ENCODE measurements at places on chromosomes 7 and 10.

- no peak for DNase-seq
These were observed 137.0 kb downstream of the NEUROD6 start for GRCh38 chr7:31203551-31203950.

DNA sequence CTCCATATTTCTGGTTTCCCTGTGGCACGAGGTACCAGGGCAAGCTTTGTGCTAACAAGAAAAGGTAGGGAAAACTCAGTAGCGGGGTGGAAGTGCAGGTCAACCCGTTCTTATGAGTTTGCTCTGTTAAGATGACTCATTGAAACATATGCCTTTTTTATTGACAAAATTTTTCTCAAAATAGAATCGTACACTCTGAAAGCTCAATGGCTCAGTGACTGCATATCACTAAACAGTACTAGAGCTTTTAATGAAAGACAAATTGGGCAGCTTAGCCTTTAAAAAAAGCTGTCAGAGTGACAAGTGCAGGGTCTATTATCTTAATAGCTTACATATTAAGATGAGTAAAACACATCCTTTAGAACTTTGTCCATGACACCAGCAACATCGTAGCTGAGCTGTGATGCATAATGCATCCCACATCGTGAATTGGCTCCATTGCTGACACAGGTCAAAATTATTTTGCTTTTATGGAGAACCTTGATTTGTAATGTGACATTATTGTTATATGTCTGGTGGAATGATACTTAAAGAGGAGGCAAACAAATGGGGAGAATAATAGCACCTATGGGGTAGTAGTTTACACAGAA is 264.4 kb downstream of the ETV1 start:
- no peak for DNase-seq

- DNase-seq = peak; percentile 51
These were observed 51.1 kb upstream of the IL6 start for GRCh38 chr7:22675917-22676343.

GRCh38 chr7:99111591-99111990 is 32.3 kb downstream of the SMURF1 start:
- no peak for DNase-seq

DNA sequence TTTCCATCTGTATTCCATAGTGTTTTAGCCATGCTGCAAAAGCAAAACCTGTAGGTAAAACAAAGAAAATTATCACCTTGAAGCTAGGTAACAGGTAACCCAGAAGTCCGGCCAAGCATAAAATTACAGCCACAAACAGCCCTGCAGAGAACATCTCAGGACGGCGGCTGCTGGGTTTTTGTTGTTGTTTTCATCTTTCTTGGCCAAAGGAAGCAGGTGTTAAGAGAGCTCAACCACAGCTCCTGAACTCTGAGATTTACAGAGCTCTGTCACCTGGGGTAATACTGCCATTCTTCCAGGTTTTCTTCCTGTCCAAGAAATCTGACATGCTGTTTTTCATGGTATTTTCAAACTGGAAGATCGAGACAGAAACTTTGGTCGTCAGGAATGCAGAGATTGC is 847 bp upstream of the SCIN start:
- no peak for DNase-seq

- no peak for DNase-seq
These were observed 65.0 kb downstream of the PIP4K2A start for GRCh38 chr10:22649390-22649841.

DNA sequence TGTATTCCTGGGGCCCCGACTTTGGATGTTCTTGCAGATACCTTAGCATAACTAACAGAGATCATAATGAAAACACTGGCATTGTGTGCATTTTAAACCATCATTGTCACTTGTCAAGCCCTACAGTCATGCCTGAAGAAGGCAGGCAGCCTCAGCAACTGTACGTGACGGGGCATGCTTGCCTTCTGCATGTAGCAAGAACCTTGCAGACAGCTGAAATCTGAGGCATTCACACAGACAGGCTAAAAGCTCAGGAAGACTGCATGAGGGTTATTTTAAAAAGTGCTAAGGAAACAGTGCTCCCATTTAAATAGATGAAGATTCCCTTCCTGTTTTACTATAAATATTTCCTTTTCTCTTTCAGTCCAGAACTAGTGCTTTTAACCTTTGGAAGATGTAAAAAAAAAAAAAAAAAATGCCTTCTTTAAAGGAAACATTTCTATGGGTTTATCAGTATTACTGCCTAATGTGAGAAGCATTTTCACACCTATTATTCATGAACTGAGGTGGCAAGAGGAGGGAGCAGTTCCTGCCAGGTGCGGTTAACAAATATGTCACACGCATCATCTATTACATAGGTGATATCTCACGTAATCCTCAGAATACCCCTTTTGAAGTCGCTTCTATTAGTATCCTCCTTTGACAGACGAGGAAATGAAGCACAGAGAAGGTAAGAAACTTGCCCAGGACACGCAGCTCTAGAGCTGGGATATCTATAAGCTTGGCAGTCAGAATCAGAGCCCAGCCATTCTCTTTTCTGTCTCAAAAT is 88.1 kb downstream of the PRKCQ start:
- no peak for DNase-seq

DNA sequence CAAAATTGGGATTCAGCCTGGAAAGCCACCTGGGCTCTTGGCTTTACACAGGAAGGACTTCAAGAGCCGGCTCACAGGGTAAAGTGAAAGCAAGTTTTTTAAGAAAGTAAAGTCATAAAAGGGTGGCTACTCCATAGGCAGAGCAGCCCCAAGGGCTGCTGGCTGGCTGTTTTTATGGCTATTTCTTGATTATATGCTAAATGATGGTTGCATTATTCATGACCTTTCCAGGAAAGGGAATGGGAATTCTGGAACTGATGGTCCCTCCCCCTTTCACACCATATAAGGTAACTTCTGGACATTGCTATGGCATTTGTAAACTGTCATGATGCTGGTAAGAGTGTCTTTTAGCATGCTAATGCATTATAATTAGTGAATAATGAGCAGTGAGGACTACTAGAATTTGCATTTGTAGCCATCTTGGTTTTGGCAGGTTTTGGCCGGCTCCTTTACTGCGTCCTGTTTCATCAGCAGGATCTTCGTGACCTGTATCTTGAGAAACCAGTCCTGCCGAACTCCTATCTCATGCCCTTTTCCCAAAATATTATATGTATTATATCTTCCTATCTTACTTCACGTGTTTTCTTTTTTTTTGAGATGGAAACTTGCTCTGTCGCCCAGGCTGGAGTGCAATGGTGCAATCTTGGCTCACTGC is 80.5 kb downstream of the HECW1 start:
- DNase-seq = no peak

DNA sequence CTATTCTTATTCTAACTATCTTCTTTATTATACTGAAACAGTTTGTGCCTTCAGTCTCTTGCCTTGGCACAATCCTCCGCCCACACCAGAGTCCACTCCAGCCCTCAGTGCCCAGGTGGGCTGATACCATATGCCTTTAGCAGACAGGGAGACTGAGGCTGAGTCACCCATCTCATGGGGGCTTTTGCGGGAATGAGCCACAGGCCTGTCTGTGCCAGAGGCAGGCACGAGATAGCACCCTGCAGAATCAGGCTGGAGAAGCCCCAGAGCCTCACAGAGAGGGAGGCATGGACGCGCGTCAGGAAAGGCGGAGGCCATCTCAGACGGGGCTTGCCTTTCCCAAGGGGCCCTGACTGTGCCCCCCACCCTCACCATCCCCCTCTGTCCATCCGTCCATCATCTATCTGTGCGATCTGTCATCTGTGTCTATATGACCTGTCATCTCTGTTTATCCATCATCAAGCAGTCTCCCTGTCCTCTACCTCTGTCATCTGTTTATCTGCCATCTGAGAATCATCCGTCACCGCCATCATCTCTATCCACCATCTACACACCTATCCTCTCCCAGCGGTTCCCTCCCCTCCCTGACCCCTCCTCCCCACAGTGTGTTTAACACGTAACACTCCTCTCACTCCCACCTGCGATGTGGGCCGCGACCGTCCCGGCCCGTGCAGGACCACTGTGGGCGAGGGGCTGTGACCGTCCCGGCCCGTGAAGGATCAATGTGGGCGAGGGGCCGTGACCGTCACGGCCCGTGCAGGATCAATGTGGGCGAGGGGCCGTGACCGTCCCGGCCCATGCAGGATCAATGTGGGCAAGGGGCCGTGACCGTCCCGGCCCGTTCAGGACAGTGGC is 7.3 kb upstream of the ADAP1 start:
- no peak for DNase-seq

DNA sequence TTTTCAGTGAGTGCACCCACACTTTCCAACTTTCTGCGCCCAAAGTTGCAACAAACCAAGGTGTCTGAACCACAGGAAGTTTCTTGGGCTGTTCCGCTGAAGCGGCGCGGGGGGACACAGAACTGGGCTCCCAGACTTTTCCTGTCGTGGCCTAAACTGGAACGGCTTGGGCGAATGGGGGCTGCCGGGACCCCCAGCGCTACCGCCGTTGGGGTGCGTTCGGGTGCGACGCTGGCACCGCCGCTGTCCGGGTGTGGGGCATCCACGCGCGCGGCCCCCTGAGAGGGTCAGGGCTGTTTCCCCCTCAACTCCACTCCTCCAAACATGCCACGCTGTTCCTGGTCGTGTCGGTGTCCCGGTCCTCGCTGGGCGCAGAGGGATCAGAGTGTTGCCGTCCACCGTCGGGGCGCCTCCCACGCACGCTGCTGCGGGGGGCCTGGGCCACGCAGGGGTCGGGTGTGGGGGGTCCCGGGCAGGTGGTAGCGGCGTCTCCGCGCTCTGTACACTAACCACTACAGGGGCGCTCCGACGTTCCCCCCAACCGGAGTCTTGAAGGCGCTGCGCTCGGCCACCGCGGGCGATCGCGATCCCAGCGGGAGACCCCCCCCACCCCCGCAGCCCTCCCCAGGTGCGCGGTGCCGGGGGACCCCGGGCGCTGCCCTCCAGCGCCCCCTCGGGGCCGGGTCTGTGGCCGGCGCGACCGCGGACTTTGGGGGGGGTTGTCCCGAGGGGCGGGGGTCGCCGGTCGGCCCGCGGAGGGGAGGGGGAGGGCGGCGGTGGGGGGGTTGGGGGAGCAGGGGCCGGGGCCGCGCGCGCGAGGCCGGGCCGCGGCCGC is 2.2 kb upstream of the CUX1 start:
- DNase-seq = peak; percentile 77

DNA sequence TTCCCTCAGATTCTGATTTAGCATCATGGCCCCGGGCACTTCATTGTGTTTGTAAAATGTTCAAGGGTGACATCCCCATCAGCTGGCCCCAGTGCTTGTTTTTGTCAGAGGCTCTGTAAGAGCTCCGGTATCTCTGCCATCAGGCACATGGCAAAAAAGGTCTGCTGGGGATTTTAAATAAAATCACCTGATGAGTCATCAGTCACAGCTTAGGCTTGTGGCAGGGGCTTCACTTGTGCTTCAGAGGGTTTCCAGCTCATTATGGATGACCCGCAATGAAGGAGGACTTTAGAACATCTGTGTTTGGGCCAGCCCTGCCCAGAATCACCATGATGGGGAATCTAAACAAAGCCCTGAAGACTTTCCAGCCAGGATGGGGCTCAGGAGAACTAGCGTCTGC is 259.9 kb downstream of the ZEB1 start:
- no peak for DNase-seq

Data from B cell (primary cell).